Small intestine (tissue), 16 donors: ENCODE measurements at places on chromosomes 3 and 15. TPM values are rescaled to one million over a fixed set of nuclear protein-coding genes. Genes with fewer than 3 reads are reported as not detected.
A peak's percentile ranks its signal among the peaks of the same experiment; 100 is the strongest.

DNA sequence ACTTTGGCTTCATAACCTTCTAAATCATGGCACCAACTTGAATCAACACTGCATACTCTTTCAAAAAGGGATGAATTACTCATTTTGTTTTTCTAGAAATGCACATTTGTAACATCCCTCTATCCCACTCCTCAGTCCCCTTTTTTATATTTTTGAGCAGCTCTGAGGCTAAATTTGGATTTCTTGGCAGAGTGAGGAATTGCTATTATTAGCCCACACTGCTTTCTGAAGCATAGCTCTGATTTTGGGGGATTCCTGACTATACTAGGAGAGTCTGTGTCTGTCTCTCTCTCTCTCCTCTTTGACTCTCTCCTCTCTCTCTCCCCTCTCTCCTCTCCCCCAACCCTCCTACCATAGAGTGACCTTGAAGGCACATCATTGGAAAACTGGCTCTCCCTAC lies 76.6 kb downstream of the RBPMS2 start:
- no peaks in the 10 kb centered on the region for H3K27me3 ChIP-seq
- peaks cover 22% of the 10 kb centered on the region for H3K4me1 ChIP-seq
- H3K4me3 ChIP-seq, result no peak overlapping the region
- H3K36me3 ChIP-seq, result peaks cover 20% of the 10 kb centered on the region

GRCh38 chr3:195207731-195208130 lies 63.2 kb downstream of the XXYLT1 start:
- no peak overlapping the region for H3K4me3 ChIP-seq
- no peaks in the 10 kb centered on the region for H3K36me3 ChIP-seq
- no peak for DNase-seq
- H3K4me1 ChIP-seq, result no peaks in the 10 kb centered on the region
- H3K27me3 ChIP-seq, result no peaks in the 10 kb centered on the region

DNA sequence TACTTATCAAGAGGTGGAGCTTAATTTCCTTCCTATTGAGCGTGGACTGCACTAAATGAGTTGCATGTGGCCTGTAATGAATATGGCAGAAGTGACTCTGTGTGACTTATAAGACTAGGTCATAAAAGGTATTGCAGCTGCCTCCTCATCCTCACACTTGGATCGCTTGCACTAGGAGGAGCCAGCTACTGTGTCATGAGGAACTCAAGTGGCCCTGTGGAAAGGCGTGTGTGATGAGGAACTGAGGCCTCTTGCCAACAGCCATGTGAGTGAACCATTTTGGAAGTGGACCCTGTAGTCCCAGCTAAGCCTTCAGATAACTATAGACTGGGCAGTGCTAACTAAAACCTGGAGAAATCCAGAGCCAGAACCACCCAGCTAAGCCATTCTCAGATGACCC lies 7.1 kb upstream of the SLC30A4 start:
- H3K36me3 ChIP-seq, result no peaks in the 10 kb centered on the region
- no peak overlapping the region for H3K27ac ChIP-seq
- H3K27me3 ChIP-seq, result peaks cover 19% of the 10 kb centered on the region

GRCh38 chr15:77219841-77220240 lies 148.9 kb upstream of the TSPAN3 start:
- no peak overlapping the region for H3K4me3 ChIP-seq
- no peak for DNase-seq
- H3K27me3 ChIP-seq, result no peaks in the 10 kb centered on the region
- peaks cover 3% of the 10 kb centered on the region for H3K36me3 ChIP-seq
- H3K27ac ChIP-seq, result no peak overlapping the region
- H3K4me1 ChIP-seq, result peaks cover 4% of the 10 kb centered on the region

- H3K27ac ChIP-seq, result peak overlapping the region; percentile 24
- no peaks in the 10 kb centered on the region for H3K27me3 ChIP-seq
- no peak for DNase-seq
- no peak overlapping the region for H3K4me3 ChIP-seq
- no peaks in the 10 kb centered on the region for H3K4me1 ChIP-seq
These were observed 34.4 kb downstream of the ZNF106 start for GRCh38 chr15:42456531-42456930.

DNA sequence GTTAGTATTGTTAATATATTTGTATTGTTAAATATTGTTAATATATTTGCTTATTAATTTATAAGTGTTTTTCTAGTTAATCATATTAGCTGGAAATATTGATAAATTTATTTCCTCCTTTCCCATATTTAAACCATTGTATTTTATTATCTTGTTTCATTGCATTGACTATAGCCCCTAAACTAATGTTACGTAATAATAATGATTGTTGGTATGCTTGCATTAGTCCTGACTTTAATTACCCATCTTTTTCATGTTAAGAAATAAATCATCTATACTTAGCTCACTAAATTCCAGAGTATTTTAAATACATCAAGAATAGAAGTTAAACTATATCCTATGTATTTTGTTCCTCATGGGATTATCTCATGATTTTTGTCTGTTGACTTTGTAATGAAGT lies 368.2 kb downstream of the LSAMP start:
- H3K4me3 ChIP-seq, result no peak overlapping the region
- H3K27ac ChIP-seq, result no peak overlapping the region
- H3K4me1 ChIP-seq, result no peaks in the 10 kb centered on the region
- H3K27me3 ChIP-seq, result no peaks in the 10 kb centered on the region
- DNase-seq, result no peak
- no peaks in the 10 kb centered on the region for H3K36me3 ChIP-seq

- H3K27me3 ChIP-seq, result no peaks in the 10 kb centered on the region
- no peak overlapping the region for H3K4me3 ChIP-seq
- H3K4me1 ChIP-seq, result no peaks in the 10 kb centered on the region
- H3K27ac ChIP-seq, result no peak overlapping the region
- peak; percentile 10 for DNase-seq
- peaks cover 24% of the 10 kb centered on the region for H3K36me3 ChIP-seq
These were observed 89.0 kb downstream of the GHSR start for GRCh38 chr3:172359231-172359630.

DNA sequence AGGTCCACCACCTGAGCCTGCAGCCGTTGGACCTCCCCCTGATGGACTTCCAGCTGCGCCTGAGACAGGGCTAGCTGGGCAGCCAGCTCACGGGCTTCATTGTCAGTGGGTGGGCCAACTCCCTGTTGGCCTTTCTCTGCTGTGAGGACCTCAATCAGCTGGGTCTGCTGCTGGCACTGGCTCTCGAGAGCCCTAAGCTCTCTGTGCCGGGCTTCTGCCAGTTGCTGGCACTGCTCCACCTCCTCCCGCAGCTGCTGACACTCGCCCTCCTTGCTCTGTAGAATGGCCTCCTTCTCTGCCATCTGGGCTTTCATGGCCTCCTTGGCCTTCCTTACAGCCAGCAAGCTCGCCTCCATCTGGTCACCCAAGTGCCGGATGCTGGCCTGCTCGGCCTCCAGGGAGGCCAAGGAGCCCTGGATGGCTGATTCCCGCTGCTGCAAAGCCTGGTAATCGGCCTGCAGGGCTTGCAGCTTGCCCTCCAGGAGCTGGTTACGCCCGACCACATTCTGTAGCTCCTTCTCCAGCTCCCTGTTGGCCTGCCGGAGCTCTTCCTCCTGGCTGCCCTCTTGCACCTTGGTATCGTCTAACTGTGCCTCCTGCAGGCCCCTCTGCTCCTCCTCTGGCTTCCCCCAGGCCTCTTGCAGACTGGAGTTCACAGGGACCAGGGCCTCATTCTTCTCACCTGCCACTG lies 23.8 kb downstream of the CXCR6 start:
- no peaks in the 10 kb centered on the region for H3K4me1 ChIP-seq
- peaks cover 16% of the 10 kb centered on the region for H3K36me3 ChIP-seq
- no peaks in the 10 kb centered on the region for H3K27me3 ChIP-seq
- no peak overlapping the region for H3K4me3 ChIP-seq

DNA sequence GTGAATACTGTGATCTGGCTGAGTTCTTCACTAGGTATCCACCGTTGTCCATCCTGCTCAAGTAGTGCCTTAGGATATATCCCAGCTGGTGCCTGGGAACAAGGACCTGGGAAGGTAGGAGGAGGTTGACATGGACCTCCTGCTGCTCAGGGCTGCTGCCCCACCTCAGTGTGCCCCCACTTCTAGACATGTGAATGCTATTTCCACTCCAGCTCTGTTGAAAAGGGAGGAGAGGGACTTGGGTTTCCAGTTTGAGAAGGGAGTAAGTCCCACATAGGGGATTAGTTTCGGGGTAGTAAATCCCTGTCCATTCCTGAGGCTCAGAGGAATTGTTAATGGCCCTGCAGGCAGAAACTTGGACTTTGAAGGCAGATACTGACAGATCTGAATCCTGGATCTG lies 32.9 kb upstream of the ETV5 start:
- no peaks in the 10 kb centered on the region for H3K4me1 ChIP-seq
- no peak for DNase-seq
- H3K27me3 ChIP-seq, result no peaks in the 10 kb centered on the region
- H3K36me3 ChIP-seq, result no peaks in the 10 kb centered on the region

DNA sequence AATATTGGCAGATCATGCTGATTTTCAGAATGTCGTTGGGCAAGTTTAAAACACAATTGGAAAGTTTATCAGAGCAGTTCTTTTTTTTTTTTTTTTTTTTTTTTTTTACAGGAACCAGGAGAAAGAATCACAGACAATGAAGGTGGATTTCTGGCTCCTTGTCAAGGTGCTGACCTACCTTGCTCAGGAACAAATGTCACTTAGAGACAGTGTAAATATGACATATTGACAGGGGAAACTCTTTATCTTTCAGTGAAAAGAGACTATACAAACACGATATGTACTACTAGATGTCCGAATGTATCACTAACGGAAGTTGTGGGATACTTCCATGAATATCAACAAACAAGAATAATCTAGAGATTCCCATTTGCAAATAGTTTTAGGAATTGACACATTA lies 237.3 kb downstream of the FMN1 start:
- no peaks in the 10 kb centered on the region for H3K27me3 ChIP-seq
- H3K36me3 ChIP-seq, result no peaks in the 10 kb centered on the region
- H3K4me1 ChIP-seq, result no peaks in the 10 kb centered on the region
- no peak for DNase-seq
- H3K4me3 ChIP-seq, result no peak overlapping the region
- H3K27ac ChIP-seq, result no peak overlapping the region

- H3K4me3 ChIP-seq, result peak overlapping the region; percentile 47
- H3K4me1 ChIP-seq, result no peaks in the 10 kb centered on the region
- DNase-seq, result no peak
- no peaks in the 10 kb centered on the region for H3K27me3 ChIP-seq
- peaks cover 4% of the 10 kb centered on the region for H3K36me3 ChIP-seq
These were observed 1.2 kb downstream of the EOGT start for GRCh38 chr3:69012100-69012799.

DNA sequence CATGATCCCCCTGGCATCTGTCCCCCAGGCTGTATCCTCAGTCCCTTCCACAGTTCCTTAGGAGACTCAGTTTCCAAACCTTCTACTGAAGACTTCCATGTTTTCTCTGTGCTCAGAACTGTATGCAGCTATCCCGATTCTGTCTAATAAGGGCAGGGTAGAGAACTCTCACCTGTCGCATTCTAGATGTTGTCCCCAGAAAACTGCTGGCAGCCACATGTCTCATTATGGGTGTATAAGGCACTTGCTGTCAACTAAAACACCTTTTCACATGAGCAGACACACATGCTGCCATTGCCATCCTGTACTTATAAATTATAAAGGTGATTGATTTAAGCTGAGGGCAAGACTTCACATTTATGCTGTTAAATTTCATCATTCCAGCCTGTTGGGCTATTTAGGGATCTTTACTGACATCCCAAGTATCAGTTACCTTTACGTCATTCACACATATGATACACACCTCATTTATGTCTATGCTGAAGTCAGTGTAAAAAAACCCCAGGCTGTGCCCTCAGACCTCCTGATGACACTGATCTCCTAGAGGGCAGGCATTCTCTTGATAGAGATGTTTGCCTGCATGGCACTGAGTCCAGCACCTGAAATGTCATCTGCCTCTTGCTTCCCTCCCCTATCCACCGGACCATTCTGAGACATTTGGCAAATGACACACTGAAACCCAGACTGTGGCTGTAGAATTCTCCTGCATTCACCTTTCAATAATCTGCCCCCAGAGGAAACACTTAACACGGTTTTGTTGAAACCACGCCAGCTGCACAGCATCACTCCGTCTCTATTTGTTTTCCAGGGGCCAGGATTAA lies 35.8 kb downstream of the BTD start:
- no peaks in the 10 kb centered on the region for H3K27me3 ChIP-seq
- H3K36me3 ChIP-seq, result peaks cover 10% of the 10 kb centered on the region
- no peak overlapping the region for H3K27ac ChIP-seq
- H3K4me3 ChIP-seq, result no peak overlapping the region

DNA sequence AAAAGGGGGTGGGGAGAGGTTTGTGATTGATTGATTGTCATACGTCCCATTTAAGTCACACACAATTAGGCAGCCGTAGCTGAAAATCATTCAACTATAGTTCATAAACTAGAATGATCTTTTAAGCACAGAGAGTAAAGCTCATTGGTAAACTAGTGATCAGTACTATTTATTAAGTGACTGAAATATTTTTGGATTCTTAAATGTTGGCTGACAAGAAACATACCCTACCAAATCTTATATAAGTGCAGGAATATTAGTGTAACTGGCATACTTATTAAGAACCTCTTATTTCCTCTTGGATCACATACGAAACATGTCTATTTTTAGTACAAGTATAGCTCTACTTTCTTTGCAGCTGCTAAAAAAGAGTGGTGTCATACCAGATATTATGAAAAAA lies 8.4 kb upstream of the ABHD10 start:
- DNase-seq, result no peak
- H3K27ac ChIP-seq, result no peak overlapping the region
- no peaks in the 10 kb centered on the region for H3K4me1 ChIP-seq
- no peaks in the 10 kb centered on the region for H3K27me3 ChIP-seq

GATA2 gene
- polyA plus RNA-seq, result 1.2 TPM

UBAP1L gene
- 5.8 TPM for polyA plus RNA-seq

ZKSCAN7 gene
- 1.7 TPM for polyA plus RNA-seq

LARP6 gene
- polyA plus RNA-seq, result 7.1 TPM

ECT2 gene
- polyA plus RNA-seq, result 16.0 TPM

SCN11A gene
- polyA plus RNA-seq, result not detected

ARPP21 gene
- not detected for polyA plus RNA-seq

TMEM202 gene
- not detected for polyA plus RNA-seq

CHSY1 gene
- 9.0 TPM for polyA plus RNA-seq

C2CD4A gene
- polyA plus RNA-seq, result not detected

MKRN3 gene
- 0.39 TPM for polyA plus RNA-seq

GREM1 gene
- 39.6 TPM for polyA plus RNA-seq
